Ovary (tissue), 10 donors: ENCODE measurements at places on chromosomes 3 and 15. TPM values are rescaled to one million over a fixed set of nuclear protein-coding genes. Genes with fewer than 3 reads are reported as not detected.
A peak's percentile ranks its signal among the peaks of the same experiment; 100 is the strongest.

ALDH1A3 gene
- 10.3 TPM for total RNA-seq

VILL gene
- 12.9 TPM for total RNA-seq

TMEM40 gene
- total RNA-seq = not detected

GRCh38 chr3:30607032-30607833, 832 bp downstream of the TGFBR2 start:
- DNase-seq = peak; percentile 55

GRCh38 chr3:115187149-115187757, 40.2 kb upstream of the ZBTB20 start:
- DNase-seq = no peak

GRCh38 chr3:68467465-68467864, 464.9 kb downstream of the TAFA4 start:
- DNase-seq = no peak

GRCh38 chr3:109161487-109162123, 25.1 kb downstream of the C3orf85 start:
- no peak for DNase-seq

- no peak for DNase-seq
These were observed 13.4 kb downstream of the UBP1 start for GRCh38 chr3:33426630-33427317.

- DNase-seq = no peak
These were observed 70.4 kb upstream of the PCSK6 start for GRCh38 chr15:101559952-101560351.

DNA sequence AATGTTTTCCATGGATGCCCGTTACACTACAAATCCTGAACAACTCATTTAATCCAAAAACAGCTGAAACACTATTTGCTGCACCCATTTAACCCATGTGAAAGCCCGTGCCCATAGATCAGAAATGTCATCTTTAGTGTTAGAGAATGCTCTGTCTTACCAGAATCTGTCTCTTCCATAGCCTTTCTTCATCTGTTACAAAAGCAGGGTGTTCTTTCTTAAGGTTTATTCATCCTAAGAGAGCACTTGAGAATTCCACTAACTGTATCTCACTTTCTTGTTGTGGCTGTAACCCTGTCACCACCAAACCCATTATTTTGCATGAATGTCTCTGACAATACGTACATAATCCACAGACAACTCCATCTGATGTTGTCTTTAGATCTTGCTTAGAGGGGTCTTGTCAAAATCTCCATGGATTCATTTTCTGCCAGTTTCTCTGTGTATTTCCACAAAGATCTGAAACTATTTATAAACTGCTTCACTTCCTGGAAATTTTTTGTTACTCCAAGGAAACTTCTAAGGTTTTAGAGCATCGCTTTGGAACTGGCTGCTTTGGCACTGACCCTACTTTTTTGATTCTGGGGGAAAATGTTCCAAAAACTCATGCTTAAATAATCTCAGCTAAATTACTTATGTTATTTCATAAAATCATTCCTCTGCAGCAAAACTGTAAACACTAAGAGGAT, 167.8 kb upstream of the CCDC54 start:
- DNase-seq = no peak

GRCh38 chr3:42306499-42306898, 40.5 kb upstream of the CCK start:
- no peak for DNase-seq

DNA sequence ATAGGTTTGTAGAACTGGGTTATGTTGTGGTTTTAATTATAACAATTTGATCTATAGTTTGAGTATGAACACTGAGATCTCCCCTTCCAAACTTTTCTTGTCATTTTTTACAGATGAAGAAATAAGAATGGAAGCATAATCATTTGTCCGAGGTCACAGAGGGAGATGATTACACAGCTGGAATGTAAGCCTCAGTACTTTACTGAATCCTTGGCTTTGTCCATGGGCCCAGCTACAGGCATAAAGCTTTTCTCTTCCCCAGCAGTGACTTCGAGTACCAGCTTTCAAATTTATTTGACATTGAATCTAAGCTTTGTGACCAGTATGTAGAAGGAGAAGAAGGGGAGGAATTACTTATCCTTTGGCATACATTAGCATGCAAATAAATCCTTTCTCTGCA, 80.9 kb upstream of the DCBLD2 start:
- no peak for DNase-seq

- DNase-seq = no peak
These were observed 16.1 kb downstream of the AMOTL2 start for GRCh38 chr3:134357914-134358811.

- no peak for DNase-seq
These were observed 1.4 kb downstream of the RPSA start for GRCh38 chr3:39407773-39408492.

DNA sequence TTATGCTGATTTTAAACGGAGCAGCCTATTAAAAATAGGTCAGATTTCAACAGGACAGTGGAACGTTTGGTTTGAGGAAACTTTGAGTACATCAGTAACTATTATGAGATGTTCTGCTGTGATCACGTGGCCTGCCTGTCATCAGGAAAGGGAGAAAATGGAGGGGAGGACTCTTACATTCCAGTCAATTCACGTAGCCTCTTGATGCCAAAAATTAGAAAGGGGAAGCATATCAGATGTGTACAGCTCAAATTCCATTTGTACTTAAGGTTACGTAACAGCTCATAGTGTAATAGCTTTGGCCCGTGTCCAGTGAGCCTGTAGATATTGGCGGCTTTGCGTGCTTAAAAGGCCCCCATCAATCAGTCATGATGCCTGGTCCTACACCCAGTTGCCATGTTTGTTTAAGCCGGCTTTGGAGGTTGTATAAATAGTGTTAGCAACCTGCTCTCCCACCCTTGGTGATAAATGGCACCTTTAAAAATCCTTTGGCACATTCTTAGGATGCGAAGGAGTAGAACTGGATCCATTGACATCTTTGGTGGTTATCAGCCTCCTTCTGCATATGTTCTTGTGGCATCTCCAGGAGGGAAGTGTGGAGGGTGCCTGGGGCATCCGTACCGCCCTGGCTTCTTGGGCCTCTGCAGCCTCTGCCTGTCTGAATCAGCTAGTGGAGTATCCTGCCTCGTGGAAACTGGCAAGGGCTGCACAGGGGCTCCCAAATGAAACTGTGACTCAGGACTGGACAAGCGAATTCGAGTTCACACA, 163.9 kb downstream of the THSD4 start:
- DNase-seq = no peak

DNA sequence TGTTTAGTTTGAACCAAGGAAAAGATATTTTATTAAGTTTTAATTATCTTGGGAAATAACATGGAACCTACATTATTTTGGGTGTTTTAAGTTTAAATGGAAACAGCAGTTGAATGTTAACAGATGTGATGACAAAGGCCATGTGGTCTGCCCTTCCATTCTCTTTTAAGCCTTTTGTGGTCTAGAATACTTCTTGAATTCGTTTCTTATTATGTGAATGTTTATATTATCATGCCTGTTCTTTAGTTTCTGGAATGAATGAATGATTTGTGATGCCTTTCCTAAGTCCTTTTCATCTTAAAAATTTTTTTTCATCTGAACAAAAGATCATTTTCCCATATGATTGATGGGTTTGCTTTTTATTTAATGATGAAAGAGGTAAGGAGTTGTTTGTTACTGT, 44.6 kb downstream of the SNRK start:
- no peak for DNase-seq

DNA sequence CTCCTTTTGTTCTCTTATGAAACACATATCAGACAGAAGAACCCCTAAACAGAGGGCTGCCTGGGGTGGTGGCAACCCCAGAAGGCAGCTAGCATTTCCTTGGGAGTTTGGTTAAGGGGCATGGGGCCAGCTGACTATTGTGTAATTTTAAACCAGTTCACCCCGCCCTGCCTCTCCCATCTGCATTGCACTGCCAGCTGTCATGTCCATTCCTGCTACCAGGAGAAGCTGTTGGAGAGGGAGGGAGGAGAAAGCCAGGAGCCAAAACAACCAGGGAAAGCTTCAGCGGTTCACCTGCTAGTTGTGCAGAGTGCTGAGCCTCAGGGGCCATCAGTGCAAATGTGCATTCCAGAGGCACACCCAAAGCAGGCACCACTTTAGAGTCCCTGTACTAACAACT, 47.6 kb upstream of the ATP1B3 start:
- DNase-seq = no peak

- no peak for DNase-seq
These were observed 27.4 kb downstream of the ARHGEF26 start for GRCh38 chr3:154148541-154148940.
